Glutamatergic neuron (in vitro differentiated cells): ENCODE measurements at places on chromosomes 3 and 15. TPM values are rescaled to one million over a fixed set of nuclear protein-coding genes. Genes with fewer than 3 reads are reported as not detected.

- H3K27ac ChIP-seq, result no peak overlapping the region
- DNase-seq, result no peak
Measured at GRCh38 chr3:15685927-15686326, 84.4 kb downstream of the BTD start.

DNA sequence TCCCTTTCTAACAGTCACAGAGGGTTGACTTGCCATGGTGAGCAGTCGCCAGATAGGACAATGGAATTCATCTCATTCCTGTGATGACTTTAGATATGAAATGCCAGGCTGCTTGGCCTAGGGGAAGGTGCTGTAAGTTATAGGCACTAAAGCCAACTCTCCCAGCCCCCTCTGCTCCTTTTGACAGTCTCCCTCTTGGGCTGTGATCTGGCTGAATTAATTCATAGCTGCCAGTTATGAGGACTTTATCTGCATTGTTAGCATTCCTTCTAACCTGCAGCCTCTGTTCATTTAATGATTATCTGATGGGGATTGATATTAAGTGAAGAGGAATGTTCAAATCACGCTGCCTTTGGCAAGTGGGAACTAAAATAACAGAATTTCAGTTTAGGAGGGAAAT, 427.1 kb upstream of the RASGRP1 start:
- no peaks in the 10 kb centered on the region for H3K36me3 ChIP-seq
- H3K27me3 ChIP-seq, result no peaks in the 10 kb centered on the region
- no peak overlapping the region for H3K4me3 ChIP-seq
- no peaks in the 10 kb centered on the region for H3K4me1 ChIP-seq

- peaks cover 3% of the 10 kb centered on the region for H3K4me1 ChIP-seq
- H3K27me3 ChIP-seq, result peaks cover 5% of the 10 kb centered on the region
- H3K36me3 ChIP-seq, result no peaks in the 10 kb centered on the region
- no peak for DNase-seq
Measured at GRCh38 chr3:179453967-179454366, 2.7 kb upstream of the GNB4 start.

Gene GLDN
- 0.56 TPM for total RNA-seq

Gene ROPN1
- not detected for total RNA-seq
